ENCODE measurements at places on chromosomes 12 and 14.

DNA sequence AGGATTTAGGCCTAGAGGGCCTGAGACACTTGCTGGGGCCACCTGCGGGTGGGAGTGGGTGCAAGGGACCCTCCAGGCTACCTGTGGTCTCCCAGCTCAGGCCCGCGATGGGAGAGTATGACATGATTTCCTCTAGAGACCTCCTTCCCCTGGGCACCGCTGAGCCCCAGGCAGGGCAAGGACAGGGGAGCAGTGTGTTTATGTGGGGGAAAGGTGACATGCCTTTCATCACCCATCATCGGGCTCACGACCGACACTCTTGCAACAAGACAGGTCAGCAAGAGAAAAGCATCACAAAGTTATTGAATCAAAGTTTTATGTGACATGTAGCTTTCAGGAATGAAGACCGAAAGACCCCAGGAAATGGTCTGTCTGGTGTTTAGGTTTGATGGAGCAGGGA lies 19.9 kb downstream of the SH2B3 start:
- no peak for DNase-seq

DNA sequence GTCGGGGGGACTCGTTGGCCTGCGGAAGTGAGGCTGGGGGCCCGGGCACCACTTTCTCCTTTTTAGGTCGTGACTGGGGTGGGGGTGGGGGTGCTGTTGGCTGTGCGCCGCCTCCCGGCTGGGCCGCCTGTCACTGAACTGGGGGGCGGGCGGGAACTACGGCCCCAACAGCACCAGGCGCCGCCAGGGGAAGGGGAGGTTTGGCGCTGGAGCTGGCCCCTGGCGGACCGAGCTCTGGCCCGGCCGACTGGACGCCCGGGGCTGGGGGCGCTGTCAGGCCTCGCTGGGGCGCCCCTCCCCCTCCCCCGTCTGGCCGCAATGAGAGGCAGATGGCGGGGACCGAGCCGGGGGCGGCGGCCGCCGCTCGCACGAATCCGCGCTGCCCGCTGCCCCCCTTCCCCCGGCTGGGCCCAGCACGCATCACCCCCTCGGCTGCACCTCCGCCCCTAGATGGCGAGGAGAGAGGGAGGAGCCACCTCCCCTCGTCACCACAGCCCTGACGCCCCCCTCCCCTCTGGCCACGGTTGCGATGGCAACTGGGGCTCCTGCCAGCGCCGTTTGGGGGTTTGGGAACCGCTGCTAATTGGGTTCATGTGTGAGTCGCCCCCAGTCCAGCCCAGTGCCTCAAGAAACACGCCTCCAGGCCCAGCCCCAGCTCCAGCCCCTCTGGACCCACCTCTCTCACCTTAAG lies 723 bp downstream of the NFATC4 start:
- no peak for DNase-seq

DNA sequence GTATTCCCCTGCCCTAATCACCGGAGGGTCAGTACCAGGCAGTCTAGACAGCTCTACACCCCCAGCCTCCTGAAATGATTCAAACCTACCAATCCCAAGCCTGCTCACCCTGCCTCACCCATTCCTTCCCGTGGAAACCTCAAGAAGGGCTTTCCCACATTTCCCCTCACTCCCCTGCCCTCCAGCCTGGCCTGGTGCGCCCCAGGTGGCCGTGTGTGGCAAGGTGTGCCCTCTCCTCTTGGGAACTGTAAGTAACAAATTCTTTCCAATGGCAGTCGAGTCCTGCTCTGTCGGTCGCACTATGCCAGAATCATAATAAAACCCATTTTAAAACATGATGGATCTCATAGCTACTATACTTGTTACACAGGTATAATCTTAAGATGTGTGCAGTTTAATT lies 13.9 kb upstream of the DEGS2 start:
- DNase-seq = no peak

- DNase-seq = no peak
Observed at GRCh38 chr12:54037360-54038283, 4.8 kb downstream of the HOXC5 start.

- no peak for DNase-seq
Observed at GRCh38 chr12:94039914-94040313, 108.5 kb upstream of the PLXNC1 start.

GRCh38 chr14:104550861-104551728 lies 28.5 kb upstream of the C14orf180 start:
- DNase-seq = no peak

DNA sequence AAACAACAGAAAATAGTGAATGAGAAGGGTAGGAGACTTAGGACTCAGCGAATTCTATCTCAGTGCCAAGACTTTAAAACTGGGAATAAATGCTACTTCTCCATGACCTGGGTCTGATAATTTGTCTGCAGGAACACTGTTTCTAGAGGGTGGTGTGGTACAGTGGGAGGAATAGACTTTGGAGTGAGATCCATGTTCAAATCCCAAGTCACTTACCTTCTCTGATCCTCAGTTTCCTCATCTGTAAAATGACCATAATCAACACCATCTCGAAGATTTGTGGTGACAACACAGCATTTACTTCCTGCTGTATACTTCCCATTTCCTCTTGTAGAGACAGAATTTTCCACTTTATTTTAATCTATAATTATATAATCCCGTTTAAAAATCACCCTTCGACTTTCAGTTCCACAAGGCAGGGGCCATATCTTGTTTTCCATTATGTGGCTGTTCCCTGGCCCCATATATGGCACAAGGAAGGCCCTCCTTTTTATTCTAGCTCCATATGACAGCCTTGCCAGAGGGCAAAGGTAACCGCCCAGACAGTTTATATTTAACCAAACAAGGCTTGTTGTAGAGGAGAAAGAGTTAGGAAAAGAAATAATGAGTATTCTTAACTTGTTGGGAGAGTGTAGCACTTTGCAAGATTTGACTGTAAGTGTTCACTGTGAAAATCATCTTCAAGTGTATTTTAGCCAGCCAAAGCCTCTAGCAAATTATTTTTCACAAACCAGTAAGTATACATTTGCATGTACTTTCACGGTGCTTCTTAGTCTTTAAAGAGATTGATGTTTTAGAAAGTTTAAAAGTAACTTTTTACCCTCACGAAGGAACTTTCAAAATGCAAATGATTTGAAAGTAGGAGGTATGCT lies 243.1 kb downstream of the AKAP6 start:
- no peak for DNase-seq

GRCh38 chr14:42378274-42378673 lies 771.6 kb downstream of the LRFN5 start:
- no peak for DNase-seq

GRCh38 chr14:34322940-34323418 lies 139.1 kb downstream of the SPTSSA start:
- DNase-seq = peak; percentile 74

DNA sequence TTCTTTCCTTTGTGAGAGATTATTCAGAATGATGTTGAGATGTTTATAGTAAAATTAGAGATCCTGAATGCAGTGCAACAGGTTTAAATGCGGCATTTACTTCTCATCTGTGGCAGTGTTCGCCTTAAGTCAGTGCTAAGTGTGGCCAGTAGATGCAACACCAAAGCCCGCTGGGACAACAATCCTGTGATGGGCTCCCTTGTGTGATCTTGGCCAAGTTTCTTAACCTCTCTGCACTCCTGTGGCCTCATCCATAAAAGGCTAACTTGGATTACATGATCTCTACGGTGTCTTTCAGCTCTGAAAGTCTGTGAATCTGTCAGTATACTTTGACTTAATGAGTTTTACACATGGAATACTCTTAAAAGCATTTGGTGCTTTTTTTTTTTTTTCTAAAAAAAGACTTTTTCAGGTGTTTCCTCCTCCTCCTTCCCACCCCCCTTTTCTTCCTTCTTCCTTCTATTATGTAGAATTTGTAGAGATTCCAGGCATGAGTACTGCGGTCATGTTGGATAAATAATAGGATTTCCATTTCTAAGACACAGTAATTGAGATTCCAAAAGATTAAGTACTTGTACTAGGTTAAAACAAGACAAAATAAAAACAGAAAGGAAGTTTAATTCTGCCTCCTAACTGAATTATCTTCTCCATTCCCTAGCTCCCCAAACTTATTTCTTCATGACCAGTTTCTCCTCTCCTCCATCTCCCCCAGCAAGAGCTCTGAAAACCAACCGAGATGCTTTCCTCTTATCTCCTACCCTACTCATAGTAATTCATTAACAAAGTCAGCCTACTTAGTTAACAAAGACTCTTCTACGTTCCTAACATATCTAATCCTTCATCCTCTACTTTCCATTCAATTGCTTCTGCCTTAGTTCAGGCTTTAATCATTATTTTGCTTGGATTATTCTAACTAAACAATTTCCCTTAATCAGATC lies 42.2 kb upstream of the NAV3 start:
- DNase-seq = no peak

DNA sequence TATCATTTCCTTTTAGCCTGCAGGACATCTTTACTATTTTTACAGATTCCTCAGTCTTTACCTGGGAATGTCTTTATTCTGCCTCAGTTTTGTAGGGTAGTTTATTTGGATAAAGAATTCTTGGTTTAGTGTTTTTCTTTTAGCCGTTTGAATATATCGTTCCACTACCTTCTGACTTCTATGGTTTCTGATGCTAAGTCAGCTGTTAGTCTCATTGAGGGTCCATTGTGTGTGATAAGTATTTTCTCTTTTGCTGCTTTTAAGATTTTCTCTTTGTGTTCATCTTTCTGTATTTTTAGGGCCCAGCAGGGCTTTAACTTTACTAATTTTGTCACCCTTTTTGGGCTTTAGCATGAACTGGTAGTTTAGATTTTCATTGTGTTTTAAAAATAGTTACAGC lies 113.5 kb downstream of the MNAT1 start:
- DNase-seq = no peak

- no peak for DNase-seq
Observed at GRCh38 chr12:22480016-22480415, 64.3 kb downstream of the C2CD5 start.

DNA sequence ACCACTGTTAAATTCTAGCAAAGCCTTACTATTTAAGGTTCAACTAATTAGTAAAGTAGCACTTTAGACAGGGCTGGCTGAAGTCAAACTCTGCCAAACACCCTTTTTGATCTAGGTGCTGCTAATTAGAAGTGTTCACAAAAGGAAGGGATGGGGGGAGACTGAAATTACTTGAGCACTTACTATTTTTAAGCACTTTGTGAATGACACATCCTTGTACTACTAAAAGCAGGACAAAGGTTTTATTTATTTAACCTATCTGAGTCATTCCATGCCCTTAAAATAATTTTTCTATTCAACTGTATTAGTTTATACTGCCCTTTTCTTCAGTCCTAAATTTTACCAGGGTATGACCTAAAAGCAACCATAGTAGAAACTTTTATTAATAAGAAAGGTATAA lies 20.1 kb downstream of the MBIP start:
- no peak for DNase-seq

DNA sequence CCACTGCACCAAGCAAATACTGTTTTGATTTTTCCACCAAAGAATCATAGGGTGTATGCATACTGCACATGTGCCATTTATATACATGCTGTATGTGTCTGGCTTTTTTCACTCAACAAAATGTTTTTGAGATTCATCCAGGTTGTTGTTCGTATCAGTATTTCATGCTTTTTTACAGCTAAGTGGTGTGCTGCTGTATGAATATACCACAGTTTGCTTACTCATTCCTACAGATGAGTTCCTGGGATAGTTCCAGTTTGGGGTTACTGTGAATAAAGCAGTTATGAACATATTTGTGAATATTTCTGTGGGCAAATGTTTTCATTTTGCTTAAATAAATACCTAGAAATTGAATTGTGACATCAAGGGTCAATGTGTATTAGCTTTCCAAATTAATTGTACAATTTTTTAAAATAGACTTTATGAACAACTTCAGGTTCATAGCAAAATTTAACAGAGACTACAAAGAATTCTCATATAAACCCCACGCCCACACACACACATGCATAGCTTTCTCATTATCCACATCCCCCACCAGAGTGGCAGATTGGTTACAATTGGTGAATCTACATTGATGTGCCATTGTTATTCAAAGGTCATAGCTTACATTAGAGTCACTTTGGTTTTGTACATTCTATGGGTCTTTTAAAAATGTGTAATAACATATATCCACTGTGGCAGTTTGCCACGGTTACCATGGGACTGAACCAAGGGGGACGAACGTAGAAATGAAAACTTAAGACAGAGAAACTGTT lies 6.9 kb upstream of the KRT6A start:
- DNase-seq = no peak

DNA sequence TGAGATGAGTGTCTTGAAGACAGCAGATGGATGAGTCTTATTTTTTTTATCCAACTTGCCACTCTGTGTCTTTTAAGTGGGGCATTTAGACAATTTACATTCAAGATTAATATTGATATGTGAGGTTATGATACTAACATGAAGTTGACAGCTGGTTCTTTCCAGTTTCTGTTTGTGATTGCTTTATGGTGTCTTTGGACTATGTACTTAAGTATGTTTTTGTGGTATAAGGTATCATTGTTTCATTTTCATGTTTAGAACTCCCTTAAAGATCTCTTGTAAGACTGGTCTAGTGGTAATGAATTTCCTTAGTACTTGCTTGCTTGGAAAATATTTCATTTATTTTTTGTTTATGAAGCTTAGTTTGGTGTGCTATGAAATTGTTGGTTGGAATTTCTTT lies 550.3 kb upstream of the NOVA1 start:
- DNase-seq = no peak

GRCh38 chr12:117235261-117235660 lies 45.0 kb upstream of the FBXO21 start:
- DNase-seq = no peak

DNA sequence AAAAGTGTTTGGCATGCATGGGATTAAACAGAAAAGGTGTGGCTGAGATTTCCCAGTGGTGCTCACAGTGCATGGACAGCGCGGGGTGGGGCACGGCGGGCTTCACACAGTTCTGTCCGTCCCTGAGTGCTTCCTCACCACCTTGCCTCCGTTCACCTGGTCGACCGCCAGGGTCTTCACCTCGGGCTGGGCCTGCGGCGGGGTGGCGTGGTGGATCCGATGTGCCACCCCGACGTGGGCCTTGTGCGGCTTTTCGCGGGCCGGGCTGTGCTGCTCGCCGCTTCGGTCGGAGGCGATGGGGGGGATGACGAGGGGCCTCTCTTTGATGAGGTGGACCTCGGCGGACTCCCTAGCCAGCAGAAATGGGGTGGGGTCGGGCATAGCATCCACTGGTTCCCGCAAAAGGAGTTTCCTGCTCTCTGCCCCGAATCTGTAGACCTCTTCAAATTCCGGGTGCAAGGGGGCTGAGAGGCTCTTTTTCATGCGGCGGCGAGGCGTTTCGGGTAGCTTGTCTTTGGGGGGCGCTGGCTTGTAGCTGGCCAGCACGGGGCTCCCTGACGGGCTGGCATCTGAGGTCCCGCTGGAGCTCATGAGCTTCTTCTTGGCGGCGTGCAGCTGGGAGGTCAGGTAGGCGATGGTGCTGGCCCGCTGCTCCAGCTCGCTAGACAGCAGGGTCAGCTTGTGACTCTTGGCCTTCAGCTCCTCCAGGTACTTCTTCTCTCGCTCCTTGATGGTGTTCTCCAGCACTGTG lies 35.5 kb downstream of the CCDC92 start:
- DNase-seq = no peak

DNA sequence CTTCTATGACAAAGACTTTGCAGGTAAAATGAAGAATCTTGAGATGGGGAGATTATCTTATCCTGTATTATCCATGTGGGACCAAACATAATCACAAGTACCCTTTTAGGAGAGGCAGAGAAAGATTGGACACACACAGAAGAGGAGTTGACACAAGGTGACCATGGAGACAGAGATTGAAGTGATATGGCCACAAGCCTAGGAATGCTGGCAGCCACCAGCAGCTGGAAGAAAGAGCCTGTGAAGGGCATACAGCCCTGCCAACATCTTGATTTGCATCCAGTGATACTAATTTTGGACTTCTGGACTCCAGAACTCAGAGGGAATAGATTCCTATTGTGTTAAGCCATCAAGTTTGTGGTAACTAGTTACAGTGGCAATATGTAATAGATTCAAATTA lies 78.1 kb downstream of the RPS29 start:
- no peak for DNase-seq

- DNase-seq = no peak
Observed at GRCh38 chr14:23062002-23062401, 4.7 kb upstream of the CDH24 start.
